Daoy (cell line): ENCODE measurements at places on chromosomes 12 and 14. TPM values are rescaled to one million over a fixed set of nuclear protein-coding genes. Genes with fewer than 3 reads are reported as not detected.

PLCZ1 gene
- not detected in 2 replicates for total RNA-seq

BCAT1 gene
- 101 and 104 TPM in 2 replicates for total RNA-seq

RERG gene
- total RNA-seq = 0.40 TPM in 1 of 2 replicates, not detected in the other

SSPN gene
- 6.0 and 7.3 TPM in 2 replicates for total RNA-seq

SLC35E3 gene
- total RNA-seq = 2.0 and 3.1 TPM in 2 replicates

EGLN3 gene
- 4.0 and 4.3 TPM in 2 replicates for total RNA-seq

KLRC3 gene
- not detected in 2 replicates for total RNA-seq

PLXNC1 gene
- total RNA-seq = 2.1 and 4.0 TPM in 2 replicates

SYNDIG1L gene
- total RNA-seq = not detected in 2 replicates

CCDC196 gene
- not detected in 2 replicates for total RNA-seq

CABP1 gene
- total RNA-seq = 0.17 TPM in 1 of 2 replicates, not detected in the other

PELI2 gene
- 5.3 and 7.1 TPM in 2 replicates for total RNA-seq

ASCL1 gene
- 0.06 TPM in 1 of 2 replicates, not detected in the other for total RNA-seq

DEPDC4 gene
- total RNA-seq = 1.1 and 2.4 TPM in 2 replicates

PTPRB gene
- total RNA-seq = 1.6 and 1.7 TPM in 2 replicates

ENTPD5 gene
- 11.4 and 11.8 TPM in 2 replicates for total RNA-seq

IQSEC3 gene
- 0.06 and 0.15 TPM in 2 replicates for total RNA-seq

SMCO2 gene
- not detected in 2 replicates for total RNA-seq

MYH7 gene
- not detected in 2 replicates for total RNA-seq

TPPP2 gene
- not detected in 2 replicates for total RNA-seq

P2RX2 gene
- not detected in 2 replicates for total RNA-seq

HOXC9 gene
- total RNA-seq = 7.3 and 12.6 TPM in 2 replicates

ENDOU gene
- total RNA-seq = 0.11 TPM in 1 of 2 replicates, not detected in the other

TRHDE gene
- 7.9 and 10.7 TPM in 2 replicates for total RNA-seq

RIPK3 gene
- not detected in 2 replicates for total RNA-seq

CIROP gene
- total RNA-seq = not detected in 2 replicates

DLK1 gene
- 0.06 TPM in 1 of 2 replicates, not detected in the other for total RNA-seq

RPL10L gene
- 6.9 and 15.7 TPM in 2 replicates for total RNA-seq
